Caco-2 (cell line): ENCODE measurements at places on chromosomes 11 and 22. TPM values are rescaled to one million over a fixed set of nuclear protein-coding genes. Genes with fewer than 3 reads are reported as not detected.

The TECTA gene
- 0.37 and 0.41 TPM in 2 replicates for total RNA-seq

The GVQW3 gene
- total RNA-seq: 13.0 and 15.8 TPM in 2 replicates

The SF3A1 gene
- 182 and 188 TPM in 2 replicates for total RNA-seq

The NXPE2 gene
- not detected in 2 replicates for total RNA-seq

The FAT3 gene
- 0.02 TPM in 1 of 2 replicates, not detected in the other for total RNA-seq

The YAP1 gene
- total RNA-seq: 207 and 227 TPM in 2 replicates

The ACTN3 gene
- 0.16 TPM in 1 of 2 replicates, not detected in the other for total RNA-seq

The HOATZ gene
- total RNA-seq: not detected in 2 replicates

The GRAMD1B gene
- total RNA-seq: 1.2 and 1.5 TPM in 2 replicates
